ENCODE measurements at places on chromosomes 6 and 20.

GRCh38 chr6:29745386-29745785 is 22.2 kb downstream of the HLA-F start:
- no peak for DNase-seq

- no peak for DNase-seq
These were observed 23.1 kb downstream of the CPNE5 start for GRCh38 chr6:36815962-36816735.

- no peak for DNase-seq
These were observed 33.2 kb downstream of the CCN2 start for GRCh38 chr6:131917763-131918649.

GRCh38 chr20:20214757-20215275 is 153.1 kb upstream of the INSM1 start:
- DNase-seq = no peak

- DNase-seq = no peak
These were observed 85.7 kb downstream of the TMEM170B start for GRCh38 chr6:11623272-11623671.

DNA sequence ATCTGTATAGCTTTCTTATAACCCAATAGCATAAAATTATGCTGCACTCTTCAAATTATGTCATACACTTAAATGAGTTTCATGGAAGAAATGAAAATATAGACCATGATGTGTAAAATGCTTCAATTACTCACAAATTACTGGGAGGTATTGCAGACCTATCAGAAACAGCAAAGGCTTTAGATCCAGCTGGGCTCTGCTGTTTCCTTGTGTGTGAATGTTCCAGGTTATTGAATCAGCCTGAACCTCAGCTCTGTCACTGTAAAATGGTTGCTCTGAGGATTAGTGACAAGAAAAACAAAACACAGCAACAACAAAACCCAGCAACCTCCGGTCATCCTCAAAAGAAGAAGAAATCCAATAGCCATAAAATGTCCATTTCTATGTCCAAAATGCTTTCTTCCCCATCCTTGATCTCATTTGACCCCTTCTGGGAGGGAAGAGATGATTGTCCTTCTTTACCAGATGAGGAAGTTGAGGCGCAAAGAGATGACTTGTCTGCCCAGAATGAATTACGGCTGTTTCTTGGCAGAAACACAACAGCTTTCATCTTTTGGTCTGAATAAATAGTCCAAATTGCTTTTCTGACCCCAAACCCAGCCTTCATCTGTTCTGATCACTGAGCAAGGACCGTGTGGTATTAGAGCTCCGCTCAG is 42.2 kb upstream of the TGM6 start:
- no peak for DNase-seq

GRCh38 chr20:19932170-19932667 is 84.9 kb upstream of the NAA20 start:
- no peak for DNase-seq

Data from vagina (tissue), 2 donors.